ENCODE measurements at places on chromosomes 5 and 9. TPM values are rescaled to one million over a fixed set of nuclear protein-coding genes. Genes with fewer than 3 reads are reported as not detected.

OR1Q1 gene
- not detected for total RNA-seq

DNA sequence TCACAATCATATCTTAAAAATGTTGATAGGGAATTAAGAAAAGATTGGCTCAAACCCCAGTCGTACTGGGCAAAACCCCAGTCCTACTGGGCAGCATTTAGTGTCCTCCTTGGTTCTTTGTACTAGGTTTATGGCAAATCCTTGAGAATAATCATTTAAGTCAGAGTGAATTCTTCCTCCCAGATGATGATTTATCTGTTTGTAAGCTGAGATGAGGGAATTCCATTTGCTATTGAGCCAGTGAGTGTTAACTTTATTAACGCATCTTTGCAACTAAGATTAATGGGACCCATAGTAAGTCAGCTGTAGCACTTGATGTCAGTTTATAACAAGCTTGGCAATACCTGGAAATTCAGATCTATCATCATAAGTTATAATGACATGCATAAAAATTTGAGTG lies 821.8 kb upstream of the DMAC1 start:
- DNase-seq, result no peak

DNA sequence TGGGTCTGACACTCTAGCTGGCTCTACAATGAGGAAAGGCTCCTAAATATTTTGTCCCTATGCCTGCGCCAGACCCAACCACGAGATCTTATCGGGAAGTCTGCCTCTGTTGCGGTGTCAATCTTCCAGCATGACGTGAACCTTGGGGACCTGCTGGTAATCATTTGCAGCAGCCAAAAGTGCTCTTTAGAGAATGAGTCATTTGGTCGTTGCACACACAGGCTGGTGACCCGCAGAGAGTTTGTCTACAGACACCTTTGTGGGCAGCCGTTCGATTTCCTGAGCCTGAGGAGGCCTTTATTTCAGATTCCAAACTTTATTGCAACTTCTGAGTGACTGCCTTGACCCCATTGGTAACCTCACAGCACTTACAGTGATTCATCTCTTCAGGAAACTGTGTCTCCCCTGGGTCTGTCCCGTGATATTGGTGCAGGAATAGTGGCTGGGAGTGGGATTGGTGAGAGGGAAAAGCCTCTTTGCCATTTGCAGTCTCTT lies 326.1 kb downstream of the NSG2 start:
- no peak for DNase-seq

GRCh38 chr9:17839776-17840175 lies 260.9 kb downstream of the SH3GL2 start:
- DNase-seq, result no peak

SLC25A2 gene
- not detected for total RNA-seq

DNA sequence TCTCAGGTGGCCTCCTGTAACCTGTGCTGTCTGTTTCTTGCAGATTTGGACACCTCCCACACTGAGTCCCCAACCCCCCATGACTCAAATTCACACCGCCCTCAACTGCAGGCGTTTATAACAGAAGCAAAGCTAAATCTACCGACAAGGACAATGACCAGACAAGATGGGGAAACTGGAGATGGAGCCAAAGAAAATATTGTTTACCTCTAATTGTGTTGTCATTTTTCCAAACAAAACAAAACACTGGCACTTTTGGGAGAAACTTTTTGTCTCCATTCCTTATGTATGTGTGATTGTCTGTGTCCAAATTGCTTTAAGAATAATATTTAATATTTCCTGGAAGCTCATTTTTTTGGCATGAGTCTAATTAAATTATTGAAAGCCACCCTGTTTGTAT lies 314.8 kb downstream of the ARHGEF28 start:
- no peak for DNase-seq

DNA sequence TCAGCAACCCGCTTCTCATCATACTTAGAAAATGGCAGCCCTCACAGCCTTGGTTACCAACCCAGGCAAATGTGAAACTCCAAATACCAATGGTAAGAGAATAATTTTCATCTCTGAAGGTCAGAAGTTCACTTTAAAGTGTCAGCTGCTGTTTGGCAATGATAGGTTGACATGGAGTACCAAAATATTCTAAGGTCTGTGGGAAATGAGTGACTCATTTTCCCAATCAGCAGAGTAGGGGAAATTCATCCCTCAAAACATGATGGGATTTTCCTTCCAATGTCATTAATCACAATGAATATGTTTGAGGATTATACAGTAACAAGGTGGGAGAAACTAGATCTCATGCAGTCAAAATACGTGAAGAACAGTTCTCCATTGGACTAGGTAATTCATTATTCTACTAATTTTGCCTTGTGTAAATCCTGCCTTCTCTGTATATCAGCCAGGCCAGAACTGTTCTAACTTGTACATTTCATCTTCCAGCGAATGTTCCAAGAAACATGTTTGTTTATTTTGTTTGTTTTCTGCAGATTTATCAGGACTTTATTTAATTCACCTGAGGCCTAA lies 53.1 kb upstream of the ERBIN start:
- DNase-seq, result no peak

DNA sequence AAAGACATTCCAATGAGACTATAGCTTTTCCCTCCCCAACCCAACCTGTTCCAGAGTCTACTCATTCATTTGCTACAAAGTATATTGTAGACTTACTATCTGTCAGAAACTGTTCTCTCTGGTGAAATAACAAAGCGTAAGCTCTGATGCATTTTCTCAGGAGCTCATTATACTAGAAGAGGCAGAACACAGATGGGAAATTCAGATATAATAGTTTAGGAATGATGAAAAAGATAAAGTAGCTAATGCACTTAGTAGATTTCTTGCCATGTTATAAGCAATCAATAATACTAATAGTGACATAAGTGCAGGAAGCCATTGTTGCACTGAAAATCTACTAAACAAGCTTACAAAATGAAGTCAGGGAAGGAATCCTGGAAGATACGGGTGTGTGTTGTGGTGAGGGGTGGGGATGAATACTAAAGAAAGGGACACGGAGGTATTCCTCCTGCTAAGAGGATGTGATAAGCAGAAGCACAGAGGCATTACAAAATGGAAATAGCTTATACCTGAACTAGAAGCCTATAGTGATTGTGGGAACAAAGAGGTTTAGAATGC lies 78.2 kb downstream of the HCN1 start:
- DNase-seq, result no peak
